ENCODE measurements at places on chromosomes 6 and 20.

GRCh38 chr6:7546896-7547295 lies 5.4 kb downstream of the DSP start:
- DNase-seq = no peak

GRCh38 chr20:22842793-22843192 lies 192.3 kb upstream of the SSTR4 start:
- DNase-seq = no peak

GRCh38 chr6:135901774-135902524 lies 50.4 kb downstream of the PDE7B start:
- DNase-seq = no peak

DNA sequence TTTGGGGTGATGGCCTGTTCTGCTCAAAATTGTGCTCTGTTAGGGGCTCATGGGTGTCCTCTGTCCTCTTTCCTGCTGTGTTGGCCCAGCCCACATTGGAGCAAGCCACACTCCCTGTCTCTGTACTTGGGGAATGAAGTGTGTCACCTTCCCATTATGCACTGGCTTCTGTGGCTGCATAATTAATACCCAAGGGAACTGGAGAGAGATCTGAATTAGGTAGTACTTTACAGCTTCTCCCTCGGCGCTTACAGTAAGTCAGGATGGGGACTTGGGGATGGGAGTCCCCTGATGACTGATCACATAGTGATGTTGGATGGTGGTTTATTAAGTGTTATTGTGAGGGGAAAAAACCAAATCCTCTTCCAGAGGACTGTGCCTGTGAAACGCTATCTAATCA lies 116.6 kb downstream of the FOXO3 start:
- DNase-seq = no peak

GRCh38 chr6:39686976-39687375 lies 38.2 kb downstream of the KIF6 start:
- DNase-seq = no peak

DNA sequence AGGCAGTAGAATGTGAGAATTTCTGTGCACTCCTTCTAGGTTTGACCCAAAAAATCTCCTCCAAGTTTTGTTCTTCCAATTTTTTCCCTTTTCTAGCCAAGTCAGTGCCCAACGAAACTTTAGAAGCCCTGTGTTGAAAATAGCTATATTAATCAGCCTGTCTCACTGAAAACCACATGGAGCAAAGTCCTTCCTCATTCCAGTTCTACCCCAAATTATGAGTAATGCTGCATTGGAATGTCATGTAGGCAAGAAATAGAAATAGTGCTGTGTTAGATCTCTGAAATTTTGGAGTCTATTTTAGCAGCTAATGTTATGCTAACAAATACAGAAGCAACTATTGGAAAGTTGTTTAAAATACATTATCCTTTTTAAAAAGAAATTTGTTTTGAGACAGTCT lies 725.5 kb downstream of the TBC1D32 start:
- no peak for DNase-seq

DNA sequence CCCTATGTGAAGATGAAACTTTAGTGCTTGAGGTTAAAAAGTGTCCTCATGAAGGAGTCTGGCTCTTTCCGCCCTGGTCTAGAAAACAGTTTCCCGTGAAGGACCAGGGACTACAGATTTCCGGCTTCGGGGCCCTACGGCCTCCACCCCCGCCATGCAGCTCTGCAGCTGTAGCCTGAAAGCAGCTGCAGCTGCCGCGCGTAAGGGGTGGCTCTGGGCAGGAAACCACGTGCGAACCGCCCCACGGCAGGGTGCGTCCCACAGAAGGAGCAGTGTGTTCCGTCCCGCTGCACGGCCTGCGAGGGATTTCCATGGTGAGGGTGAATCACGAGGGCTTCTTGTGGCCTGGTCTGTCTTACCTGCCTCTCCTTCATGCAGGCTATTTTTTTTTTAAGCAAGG lies 117.0 kb downstream of the ERMARD start:
- no peak for DNase-seq

GRCh38 chr6:36840432-36841403 lies 1.5 kb upstream of the CPNE5 start:
- DNase-seq = no peak

DNA sequence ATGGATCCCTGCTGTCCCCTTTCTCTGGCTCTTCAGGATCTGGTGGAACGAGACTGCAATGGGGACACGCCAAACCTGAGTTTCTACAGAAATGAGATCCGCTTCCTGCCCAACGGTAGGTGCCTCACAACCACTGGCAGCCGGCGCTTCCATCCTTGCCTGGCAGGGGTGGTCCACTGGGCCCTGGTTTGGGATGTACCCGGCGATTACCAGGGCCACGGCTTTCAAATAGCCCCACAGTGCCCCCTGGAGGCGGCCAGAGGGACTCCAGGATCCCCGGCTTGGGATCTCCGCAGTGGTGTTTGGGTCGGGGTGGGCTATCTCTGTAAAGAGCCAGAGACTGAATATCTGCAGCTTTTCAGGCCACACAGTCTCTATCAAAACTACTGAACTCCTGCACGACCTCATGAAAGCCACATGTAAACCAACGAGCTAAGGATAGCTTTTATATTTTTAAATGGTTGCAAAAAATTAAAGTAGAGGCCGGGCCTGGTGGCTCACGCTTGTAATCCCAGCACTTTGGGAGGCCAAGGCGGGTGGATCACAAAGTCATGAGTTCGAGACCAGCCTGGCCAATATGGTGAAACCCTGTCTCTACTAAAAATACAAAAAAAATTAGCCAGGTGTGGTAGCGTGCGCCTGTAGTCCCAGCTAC lies 3.7 kb downstream of the OGFR start:
- no peak for DNase-seq

- no peak for DNase-seq
Measured at GRCh38 chr6:47424436-47424836, 53.2 kb upstream of the CD2AP start.

GRCh38 chr20:48310305-48310704 lies 517.5 kb downstream of the PREX1 start:
- no peak for DNase-seq

GRCh38 chr20:1182106-1182505 lies 2.7 kb downstream of the TMEM74B start:
- DNase-seq = no peak

DNA sequence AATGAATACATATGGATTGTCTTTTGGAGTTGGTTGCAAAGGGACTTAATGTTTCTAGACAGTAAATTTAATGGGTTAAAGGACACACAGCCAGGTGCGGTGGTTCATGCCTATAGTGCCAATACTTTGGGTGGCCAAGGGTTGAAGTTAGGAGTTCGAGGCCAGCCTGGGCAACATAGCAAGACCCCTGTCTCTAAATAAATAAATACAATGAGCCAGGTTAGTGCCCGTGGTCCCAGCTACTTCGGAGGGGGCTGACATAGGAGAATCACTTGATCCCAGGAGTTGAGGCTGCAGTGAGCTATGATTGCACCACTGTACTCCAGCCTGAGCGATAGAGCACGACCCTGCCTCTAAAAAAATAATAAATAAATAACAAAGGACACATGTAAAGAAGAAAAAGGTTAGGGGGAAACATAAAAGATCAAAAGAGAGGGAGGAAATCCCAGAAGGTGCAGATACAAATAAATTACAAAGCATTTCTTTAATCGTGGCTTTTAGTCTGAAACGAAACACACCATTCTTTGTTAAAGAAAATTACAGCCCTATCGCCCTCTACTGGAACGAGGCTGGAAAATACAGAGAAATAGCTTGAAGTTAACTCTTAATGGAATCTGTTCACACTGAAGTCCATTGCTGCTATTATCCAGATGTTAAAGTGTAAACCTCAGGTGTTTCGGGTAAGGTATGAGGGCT lies 42.6 kb upstream of the SCML4 start:
- DNase-seq = no peak

DNA sequence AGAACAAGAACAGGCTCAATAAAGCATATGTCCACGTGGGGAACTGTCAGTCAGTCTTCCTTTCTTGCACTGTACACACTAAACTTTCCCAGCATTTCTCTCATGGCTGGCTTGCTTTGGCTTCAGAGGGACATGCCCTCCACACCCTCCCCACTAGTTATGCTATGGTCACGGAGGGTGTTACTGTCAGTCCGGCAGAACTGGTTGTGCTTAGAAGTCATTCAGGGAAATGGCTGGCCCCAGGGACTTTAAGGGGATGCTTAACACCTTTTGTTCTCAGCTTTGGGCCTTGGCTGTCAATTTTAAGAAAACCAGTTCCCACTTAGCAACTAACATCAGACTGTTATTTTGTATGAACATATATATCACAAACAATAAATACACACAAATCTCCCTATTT lies 55.1 kb downstream of the ELOVL5 start:
- DNase-seq = no peak

- no peak for DNase-seq
Measured at GRCh38 chr6:68636666-68637065, 1.6 kb downstream of the ADGRB3 start.

DNA sequence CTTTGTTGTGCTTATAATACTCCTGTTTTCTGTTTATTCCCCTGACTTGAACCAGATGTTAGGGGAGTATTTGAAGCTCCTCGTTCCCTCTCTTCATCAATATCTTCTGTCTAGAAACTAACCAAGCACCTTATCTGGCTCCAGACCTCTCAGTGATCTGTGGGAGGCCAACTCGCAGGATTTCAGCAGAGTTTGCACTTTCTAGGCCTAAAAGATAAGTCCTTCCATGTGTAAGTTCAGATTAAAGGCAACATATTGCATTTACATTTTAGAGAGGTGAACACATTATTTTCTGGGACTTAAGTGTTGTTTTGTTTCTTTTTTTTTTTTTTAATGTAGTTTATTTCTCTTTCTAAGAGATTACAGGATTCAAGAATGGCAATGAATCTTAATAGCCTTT lies 139.4 kb upstream of the AKAP12 start:
- DNase-seq = no peak

DNA sequence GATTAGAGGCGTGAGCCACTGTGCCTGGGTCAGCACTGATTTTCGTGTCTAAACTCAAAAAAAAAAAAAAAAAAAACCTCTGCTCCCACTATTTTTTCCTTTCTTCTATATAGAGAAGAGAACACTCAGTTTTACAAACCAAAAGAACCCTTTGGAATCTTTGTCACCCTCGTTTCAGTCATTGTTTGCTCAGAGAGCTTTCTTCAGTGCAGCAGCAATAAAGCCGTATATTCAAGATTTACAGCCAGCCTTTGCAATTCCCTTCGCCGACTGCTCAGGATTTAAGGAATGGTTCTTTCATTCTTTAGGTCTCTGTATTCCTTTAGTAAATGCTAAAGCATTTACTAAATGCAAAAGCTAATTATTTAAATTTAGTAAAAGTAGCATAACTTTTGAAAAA lies 20.1 kb downstream of the RIOK1 start:
- no peak for DNase-seq

- DNase-seq = no peak
Measured at GRCh38 chr20:43669332-43669731, 2.4 kb downstream of the MYBL2 start.
